ENCODE measurements at places on chromosomes 12 and 14. TPM values are rescaled to one million over a fixed set of nuclear protein-coding genes. Genes with fewer than 3 reads are reported as not detected.

The KRT78 gene
- not detected for total RNA-seq

The KRT86 gene
- not detected for total RNA-seq

- DNase-seq = no peak
Observed at GRCh38 chr12:50609292-50609874, 104.6 kb downstream of the DIP2B start.

DNA sequence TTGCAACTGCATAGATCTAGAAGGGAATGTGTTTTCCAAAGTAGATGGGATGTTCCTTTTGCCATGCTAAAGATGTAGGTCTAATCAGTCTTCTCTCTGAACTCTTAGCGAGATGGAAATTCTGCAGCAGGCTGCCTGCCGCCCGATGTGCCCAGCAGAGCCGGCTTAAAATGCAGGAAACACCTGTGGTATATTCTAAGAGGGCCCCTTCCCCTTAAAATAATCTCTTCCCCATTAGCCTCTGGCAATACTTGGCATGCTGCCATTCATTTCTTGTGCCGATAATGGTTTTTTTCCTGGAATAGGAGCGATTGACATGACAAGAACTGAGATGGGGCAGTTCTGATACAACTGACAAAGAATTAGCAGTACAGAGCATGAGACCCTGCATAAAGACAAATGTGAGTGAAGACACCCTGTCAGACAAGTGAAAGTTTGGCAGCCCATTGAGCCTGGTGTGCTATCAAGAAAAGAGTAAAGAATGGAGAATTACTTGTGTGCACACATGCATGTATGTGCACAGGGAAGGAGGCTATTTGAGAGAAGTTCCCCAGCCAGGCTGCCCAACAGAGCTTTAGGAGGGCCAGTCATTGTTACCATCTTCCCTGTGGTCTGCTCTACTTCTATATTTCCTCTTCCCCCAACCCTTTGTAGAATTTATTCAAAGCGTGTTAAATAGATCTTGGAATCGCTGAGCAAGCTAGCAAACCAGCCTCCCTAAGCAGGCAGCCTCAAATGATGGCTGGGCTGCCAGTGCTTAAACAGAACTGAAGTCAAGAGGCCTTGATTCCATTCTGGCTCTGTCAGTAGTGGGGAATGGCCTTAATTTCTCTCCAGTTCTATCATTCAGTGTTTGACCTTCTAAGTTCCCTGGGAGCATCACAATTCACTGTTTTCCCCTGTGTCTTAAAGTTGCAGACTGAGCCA, 29.6 kb upstream of the NTF3 start:
- no peak for DNase-seq

GRCh38 chr12:104376650-104377513, 73.3 kb downstream of the EID3 start:
- no peak for DNase-seq

- peak; percentile 60 for DNase-seq
Observed at GRCh38 chr14:64823305-64823861, 56.3 kb downstream of the SPTB start.

Measured in fibroblast of the aortic adventitia (primary cell).